Stimulated activated CD4-positive, alpha-beta T cell treated with anti-CD3 and anti-CD28 coated beads, Interleukin-12 subunit alpha, Interleukin-12 subunit beta, amount 100 ng/mL, for 24 hours (primary cell): ENCODE measurements at places on chromosomes 11 and 22.

DNA sequence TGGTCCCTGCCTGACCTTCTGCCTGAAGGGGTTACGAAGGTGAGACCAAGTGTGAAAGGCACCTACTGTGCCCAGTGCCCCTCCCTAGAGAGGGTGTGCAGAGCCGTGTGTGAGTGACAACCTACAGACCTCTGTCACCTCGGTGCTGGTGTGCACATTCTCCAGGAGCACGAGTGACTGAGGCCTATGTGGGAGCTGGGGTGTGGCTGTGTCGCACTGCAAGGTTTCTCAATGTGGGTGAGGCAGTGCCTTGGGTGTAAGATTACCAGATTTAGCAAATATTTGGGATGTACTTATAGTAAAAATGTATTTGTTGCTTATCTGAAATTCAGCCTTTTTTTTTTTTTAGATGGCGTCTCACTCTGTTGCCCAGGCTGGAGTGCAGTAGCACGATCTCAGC, 5.6 kb downstream of the STARD10 start:
- no peak for DNase-seq

DNA sequence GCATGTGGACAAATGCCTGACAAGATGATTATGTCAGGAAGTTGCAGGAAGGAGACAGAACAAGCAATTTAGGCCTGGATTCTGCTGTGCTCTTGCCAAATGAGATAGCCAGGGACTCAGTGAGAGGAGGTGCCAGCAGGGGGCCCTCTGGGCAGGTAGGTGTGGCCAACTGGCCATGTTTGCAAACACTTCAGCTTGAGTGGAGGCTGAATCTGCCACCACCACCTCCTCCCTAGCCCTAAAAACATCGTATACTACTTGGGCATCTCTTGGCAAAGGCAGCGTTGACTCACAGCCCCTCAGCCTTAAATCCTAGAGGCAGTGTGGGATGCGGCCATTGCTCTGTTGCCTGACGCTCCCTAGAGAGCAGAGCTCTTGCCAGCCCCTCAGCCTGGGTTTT, 95.1 kb upstream of the PLET1 start:
- no peak for DNase-seq

DNA sequence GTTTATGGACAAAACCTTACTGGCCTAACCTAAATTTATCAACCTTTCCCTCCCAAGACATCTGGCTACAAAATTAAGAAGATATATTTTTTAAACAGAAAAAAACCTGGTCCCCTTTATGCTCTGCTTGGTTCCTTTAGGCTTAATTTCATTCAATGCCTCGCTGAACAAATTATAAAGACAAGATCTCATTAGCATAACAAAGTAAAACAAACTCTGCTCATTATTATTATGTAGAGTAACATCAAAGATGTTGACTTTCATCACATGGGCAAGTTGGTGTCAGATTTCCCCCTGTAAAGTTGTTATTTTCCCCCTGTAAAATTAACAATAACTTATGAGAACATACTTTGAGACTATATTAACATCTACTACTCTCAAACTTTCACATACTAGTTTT, 11.0 kb downstream of the RRAS2 start:
- DNase-seq: no peak

GRCh38 chr11:118129471-118130172, 23.0 kb downstream of the SCN4B start:
- DNase-seq: no peak

- DNase-seq: no peak
These were observed 5.3 kb downstream of the OMP start for GRCh38 chr11:77107950-77108349.

- no peak for DNase-seq
These were observed 4.4 kb downstream of the MAPK12 start for GRCh38 chr22:50257041-50257440.

DNA sequence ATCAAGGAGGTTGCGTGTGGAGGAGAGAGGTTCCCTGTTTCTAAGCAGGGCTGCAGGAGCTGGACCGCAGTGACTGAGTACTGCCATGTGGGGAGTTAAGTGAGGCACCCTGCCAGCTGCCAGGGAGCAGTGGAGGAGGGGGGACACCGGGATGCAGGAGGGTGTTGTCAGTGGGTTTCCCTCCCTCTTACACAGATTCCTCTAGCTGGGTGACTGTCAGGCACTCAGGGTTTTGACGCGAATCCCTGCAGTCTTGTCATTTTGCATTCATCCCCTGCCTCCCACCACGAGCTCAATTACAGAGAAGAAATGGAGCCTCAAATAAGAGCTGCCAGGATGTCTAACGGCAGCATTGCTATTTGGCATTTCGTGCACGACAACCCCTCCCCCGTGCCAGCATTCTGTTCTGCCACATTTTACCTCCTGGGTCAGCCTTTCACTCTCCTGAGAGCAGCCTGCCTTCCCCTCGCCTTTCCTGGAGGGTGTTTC, 119.8 kb upstream of the SORL1-AS1 start:
- DNase-seq: no peak

DNA sequence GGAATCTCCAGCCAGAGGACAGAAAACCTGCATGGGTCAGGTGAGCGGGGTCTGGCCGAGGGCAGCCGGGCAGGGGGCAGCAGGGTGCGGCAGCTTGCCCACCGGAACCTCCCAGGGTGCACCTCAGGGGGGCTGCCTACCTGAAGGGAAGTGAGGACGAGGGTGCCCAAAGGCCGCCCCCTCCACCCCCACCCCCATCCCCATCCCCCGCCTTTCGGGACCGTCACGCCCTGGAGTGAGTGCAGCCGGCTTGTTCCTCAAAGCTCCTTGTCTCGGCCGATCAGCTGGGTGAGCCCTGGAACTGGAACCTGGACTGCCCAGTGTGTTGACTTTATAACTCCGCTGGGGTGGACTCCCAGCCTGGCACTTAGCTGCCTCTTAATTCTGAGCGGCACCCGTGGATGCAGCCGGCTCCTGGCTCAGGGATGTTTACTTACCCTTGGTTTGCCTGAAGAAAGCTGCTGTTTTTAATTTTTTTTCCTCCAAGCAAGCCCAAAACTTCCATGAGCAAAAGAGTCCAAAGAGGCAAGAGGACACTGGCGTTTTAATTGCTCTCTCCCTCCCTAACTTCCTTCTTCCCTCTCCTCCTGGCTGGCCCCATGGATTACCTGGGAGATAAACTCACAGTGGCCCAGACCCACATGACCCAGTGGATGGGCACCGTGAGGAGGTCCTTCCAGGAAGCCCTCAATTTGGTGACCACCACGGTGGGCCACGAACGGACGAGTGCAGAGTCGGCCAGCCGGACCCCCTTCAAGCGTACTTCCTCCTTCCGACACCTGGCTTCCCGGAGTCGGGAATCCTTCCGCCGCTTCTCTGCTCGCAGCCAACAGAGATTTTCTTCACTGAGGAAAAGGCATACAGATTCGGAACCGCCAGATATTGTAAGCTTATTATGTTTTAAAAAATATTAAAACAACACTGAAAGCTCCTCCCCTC, 87.8 kb upstream of the CRYBB3 start:
- no peak for DNase-seq

DNA sequence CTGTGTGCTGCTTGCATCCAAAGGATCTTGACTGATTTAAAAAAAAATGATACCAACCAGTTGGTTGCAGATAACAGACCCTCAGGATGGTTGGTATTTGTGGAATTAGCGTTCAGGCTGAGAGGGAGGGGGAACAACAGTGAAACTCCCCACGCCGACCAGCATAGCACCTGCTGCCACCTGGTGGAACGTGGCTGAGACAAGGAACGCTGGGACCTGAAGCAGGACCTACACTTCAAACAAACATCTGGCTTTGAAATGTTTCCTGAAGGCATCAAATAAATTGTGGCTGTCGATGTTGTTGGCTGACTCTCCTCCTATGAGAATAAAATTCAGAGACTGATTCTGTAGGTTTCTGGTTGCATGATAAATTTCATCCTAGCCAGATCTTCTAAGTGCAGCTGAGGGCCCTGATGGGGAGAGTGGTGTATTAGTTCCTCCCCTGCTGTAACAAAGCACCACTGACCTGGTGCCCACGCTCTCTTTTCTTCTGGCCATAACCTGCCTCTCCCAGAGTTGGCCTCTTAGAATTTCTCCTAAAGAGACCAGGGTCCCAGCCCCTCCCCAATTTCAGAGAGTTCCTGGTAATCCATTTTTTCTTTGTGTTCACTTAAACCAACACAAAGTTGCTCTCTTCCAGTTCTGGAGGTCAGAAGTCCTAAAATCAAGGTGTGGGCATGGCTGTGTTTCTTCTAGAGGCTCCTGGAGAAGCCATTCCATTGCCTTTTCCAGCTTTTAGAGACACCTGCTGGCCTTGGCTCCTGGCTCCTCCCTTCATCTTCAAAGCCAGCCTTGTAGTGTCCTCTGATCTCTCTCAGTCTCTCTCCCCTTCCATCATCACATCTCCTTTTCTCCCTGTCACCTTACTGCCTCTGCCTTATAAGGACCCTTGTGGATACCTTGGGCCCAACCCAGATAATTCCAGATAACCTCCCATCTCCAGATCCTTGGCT, 17.3 kb downstream of the APOL2 start:
- DNase-seq: peak; percentile 43

DNA sequence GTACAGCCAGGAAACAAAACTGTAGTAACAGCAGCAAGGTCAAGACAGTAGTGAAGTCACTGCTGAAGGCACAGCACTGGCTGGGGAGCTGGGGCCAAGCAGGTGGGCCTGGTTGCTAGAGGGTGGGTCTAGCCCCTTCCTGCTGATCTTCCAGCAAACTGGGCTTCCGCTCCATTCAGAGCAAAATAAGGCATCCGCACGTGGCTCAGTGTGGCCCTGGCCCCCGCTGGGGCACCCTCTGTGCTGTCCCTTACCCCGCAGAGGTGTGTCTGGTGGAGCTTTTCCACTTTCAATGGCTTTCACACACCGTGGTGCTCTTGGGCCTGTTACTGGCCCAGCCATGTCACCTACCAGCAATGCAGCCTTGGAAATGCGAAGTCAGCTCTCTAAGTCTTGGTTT, 162.4 kb upstream of the B3GAT1 start:
- DNase-seq: no peak

- DNase-seq: no peak
These were observed 78.5 kb downstream of the TRAF6 start for GRCh38 chr11:36431429-36432092.

GRCh38 chr22:22092101-22092500, 109.5 kb upstream of the TOP3B start:
- no peak for DNase-seq

DNA sequence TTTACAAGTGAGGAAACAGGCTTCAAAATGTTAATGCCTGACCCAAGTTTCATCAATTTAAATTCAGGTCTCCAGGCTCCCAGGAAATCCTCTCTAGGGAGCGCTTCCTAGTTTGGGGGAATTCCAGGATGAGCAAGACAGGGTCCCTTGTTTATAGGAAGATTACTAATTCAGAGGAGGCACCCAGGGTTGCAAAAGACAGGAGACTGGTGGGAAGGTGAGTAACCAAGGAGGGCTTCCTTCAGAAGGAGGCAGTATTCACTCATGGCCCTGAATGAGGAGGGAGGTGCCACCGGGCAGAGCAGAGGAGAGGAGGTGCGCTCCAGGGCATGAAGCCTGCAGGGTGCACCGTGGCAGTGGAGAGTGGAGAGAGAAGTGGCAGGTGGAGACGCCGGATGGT, 1.6 kb downstream of the TMEM132A start:
- no peak for DNase-seq

DNA sequence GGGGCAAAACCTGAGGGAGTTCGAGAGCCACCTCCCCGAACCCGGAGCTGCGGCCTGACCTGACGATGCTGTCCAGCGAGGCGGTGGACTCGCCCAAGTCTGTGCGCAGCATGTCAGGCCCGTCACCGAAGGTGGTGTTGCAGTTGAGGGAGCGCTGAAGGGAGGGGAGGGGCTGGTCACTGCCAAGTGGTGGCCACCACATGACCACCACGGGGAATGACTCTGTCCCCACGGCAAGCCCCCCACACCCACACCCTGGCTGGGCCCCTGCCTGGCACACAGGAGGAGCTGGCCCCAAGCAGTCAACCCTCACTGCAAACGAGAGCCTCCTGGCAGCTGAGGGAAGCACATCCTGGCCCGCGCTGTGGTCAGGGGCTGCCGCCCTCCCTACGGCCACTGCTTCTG, 30.8 kb downstream of the TRMU start:
- no peak for DNase-seq

GRCh38 chr11:61042961-61043540, 59.2 kb upstream of the CD5 start:
- DNase-seq: no peak

DNA sequence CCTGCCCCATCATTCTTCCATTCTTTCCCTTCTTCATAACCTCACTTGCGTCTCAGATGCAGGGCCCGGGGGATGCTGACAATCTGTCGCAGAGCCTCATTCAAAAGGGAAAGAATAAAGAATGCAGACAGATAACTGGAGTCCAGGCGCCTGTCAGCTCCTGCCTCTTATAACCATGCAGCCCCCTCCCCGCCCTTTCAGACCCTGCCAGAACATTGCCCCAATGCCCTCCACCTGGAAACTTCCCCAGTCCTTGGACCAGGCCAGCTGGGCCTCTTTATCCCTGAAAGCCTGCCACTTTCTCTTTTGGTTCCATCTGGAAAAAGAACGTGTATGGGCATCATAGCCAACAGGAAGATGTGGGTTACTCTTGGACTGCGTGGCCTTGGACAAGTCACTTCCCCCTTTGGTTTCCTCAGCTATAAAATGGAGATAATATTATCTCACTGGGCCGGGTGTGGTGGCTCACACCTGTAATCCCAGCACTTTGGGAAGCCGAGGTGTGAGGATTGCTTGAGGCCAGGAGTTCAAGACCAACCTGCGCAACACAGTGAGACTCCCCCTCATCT, 2.1 kb upstream of the TCF20 start:
- no peak for DNase-seq

DNA sequence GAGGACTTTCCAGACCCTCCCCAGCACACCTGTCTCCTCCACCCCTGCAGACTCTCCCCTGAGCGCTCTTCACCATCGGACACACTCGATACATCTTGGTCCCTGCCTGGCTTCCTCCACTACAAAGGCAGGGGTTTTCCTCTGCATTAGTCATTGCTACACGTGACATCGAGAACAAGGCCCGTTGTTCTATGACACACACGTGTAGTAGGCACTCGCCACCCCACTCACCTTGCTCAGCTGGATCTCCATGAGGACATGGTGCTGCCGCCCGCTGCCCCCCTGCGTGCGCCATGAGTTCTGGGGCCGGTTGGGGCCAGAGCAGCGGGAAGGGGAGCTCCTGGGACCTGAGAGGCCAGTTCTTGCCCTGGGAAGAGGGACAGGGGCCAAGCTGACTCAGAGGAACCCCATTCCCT, 16.7 kb downstream of the ATG2A start:
- peak; percentile 45 for DNase-seq

DNA sequence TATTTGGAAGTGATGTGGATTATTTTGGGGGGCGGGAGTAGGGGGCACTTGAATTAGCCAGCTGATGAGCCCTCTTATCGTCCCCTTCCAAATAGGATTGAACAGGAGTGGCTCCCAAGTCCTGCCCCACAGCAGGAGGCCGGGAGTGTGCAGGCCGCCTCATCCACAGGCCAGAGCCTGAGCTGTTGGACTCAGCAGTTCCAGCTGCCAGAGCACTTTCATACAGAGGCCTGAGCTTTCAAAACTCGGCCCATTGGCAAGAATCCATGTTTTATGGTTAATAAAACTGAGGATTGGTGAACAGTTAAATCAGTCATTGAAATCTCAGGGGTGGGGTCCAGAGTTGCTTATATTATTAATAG, 9.6 kb downstream of the FAM118A start:
- DNase-seq: no peak
